ENCODE measurements at places on chromosomes 16 and 17.

DNA sequence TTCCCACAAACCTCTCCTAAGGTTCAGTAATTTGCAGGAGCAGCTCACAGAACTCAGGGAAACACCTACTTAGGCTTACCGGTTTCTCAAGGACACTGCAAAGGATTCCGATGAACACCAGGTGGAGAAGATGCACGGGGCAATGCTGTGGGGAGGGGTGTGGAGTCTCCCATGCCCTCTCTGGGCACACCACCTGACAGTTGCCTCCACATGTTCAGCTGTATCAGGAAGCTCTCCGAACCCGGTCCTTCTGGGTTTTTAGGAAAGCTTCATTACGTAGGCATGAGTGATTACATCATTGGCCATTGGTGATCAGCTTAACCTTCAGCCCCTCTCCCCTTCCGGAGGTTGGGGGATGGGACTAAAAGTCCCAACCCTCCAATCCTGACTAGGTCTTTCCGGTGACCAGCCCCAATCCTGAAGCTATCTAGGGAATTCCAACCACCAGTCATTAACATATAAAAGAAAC is 21.6 kb downstream of the C17orf58 start:
- DNase-seq = no peak

GRCh38 chr17:15498107-15498506 is 30.7 kb upstream of the CDRT4 start:
- no peak for DNase-seq

GRCh38 chr16:13848795-13849194 is 71.2 kb upstream of the ERCC4 start:
- no peak for DNase-seq

- DNase-seq = no peak
Measured at GRCh38 chr16:78500659-78501270, 401.3 kb downstream of the WWOX start.

- DNase-seq = no peak
Measured at GRCh38 chr16:84785843-84786581, 33.8 kb upstream of the CRISPLD2 start.

DNA sequence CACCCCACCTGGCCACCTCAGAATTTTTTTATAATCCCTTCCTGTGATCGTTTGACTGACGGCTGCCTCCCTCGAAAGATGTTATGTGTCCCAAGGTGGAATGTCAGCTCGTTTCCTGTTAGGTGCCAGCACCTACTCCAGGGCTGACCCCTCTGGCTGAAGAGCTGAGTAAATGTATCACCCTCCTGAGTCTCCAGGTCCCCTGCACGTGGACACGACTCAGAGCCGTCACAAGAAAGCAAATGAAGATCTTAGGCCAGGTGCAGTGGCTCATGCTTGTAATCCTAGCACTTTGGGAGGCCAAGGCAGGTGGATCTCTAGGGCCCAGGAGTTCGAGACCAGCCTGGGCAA is 273.2 kb downstream of the C16orf95 start:
- DNase-seq = no peak

GRCh38 chr17:17077861-17078732 is 35.8 kb downstream of the MPRIP start:
- DNase-seq = no peak

- DNase-seq = no peak
Measured at GRCh38 chr16:12896562-12896961, 4.8 kb upstream of the SHISA9 start.

GRCh38 chr17:9977180-9977575 is 72.1 kb upstream of the RCVRN start:
- DNase-seq = no peak

DNA sequence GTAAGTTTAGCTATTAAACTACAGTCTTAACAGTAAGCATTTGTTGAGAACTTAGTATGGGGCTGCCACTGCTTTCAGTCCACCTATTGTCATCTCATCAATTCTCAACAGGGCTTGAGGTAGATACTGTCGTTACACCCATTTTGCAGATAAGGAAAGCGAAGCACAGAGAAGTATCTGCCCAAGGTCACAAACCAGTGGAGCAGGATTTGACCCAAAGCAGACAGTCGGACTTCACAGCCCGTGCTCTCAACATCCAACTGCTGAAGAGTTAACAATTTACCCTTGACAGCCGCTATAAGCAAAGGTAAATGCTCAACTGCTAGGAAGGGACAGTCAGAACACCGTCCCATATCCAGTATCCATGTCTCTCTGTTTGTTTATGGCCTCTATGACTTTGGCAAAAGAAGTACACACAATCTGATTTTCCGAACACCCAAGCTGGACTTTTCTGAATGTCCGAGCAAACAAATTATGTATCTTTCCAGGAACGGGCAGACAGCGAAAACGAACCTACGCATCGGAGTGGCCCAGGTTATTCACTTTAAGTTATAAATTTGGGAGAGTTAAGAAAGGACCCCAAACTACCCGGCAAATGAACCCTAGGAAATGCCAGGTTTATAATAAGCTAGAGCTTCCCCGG is 1.2 kb downstream of the SIAH1 start:
- no peak for DNase-seq

Data from D721Med (cell line).